Thymus (tissue), 14 donors: ENCODE measurements at places on chromosomes 7 and 10. TPM values are rescaled to one million over a fixed set of nuclear protein-coding genes. Genes with fewer than 3 reads are reported as not detected.

The AIMP2 gene
- total RNA-seq: 40.6 TPM

The ZNF503 gene
- total RNA-seq: 0.38 TPM

The RPEL1 gene
- total RNA-seq: 0.05 TPM

The TMEM270 gene
- 0.09 TPM for total RNA-seq

The HUS1 gene
- 13.4 TPM for total RNA-seq

The LMOD2 gene
- 0.05 TPM for total RNA-seq

The NACAD gene
- 0.14 TPM for total RNA-seq

The PKD1L1 gene
- total RNA-seq: 0.19 TPM

The SLC13A4 gene
- 0.05 TPM for total RNA-seq

The NUDT13 gene
- 1.8 TPM for total RNA-seq

The ATXN7L1 gene
- total RNA-seq: 7.2 TPM

The ASB15 gene
- total RNA-seq: not detected

The FBXL13 gene
- 3.8 TPM for total RNA-seq

The COL17A1 gene
- 75.3 TPM for total RNA-seq

The PRLHR gene
- 0.05 TPM for total RNA-seq

The PRSS37 gene
- total RNA-seq: 0.47 TPM

The CALHM2 gene
- 3.6 TPM for total RNA-seq

The SLC13A1 gene
- under 0.01 TPM for total RNA-seq

The ZCCHC24 gene
- 1.2 TPM for total RNA-seq

The ACSL5 gene
- total RNA-seq: 13.0 TPM

The KIF5B gene
- total RNA-seq: 70.4 TPM

The NIPSNAP2 gene
- total RNA-seq: 38.4 TPM

The WIPF3 gene
- 0.14 TPM for total RNA-seq

The CACNB2 gene
- 0.85 TPM for total RNA-seq

The NCF1 gene
- total RNA-seq: 5.7 TPM

The SEMA3D gene
- 1.3 TPM for total RNA-seq

The OGDHL gene
- 0.61 TPM for total RNA-seq

The COBL gene
- total RNA-seq: 0.66 TPM

The CUEDC2 gene
- 40.5 TPM for total RNA-seq

The IGF2BP3 gene
- 16.5 TPM for total RNA-seq

The SUPV3L1 gene
- 26.0 TPM for total RNA-seq

The SSC4D gene
- 0.71 TPM for total RNA-seq

The MKX gene
- 0.05 TPM for total RNA-seq

The DENND2A gene
- total RNA-seq: 1.0 TPM

The EGR2 gene
- total RNA-seq: 6.6 TPM

The HGF gene
- total RNA-seq: 1.2 TPM

The ADCK2 gene
- 17.8 TPM for total RNA-seq

The ELMO1 gene
- total RNA-seq: 22.5 TPM

The TMEM176B gene
- total RNA-seq: 23.4 TPM

The GPR85 gene
- 0.71 TPM for total RNA-seq

The BEND7 gene
- total RNA-seq: 0.66 TPM

The GIMAP1 gene
- 9.8 TPM for total RNA-seq

The SPDYE2 gene
- total RNA-seq: 0.05 TPM

The TMEM236 gene
- 0.24 TPM for total RNA-seq

The TACR2 gene
- 0.05 TPM for total RNA-seq

The WDFY4 gene
- total RNA-seq: 25.1 TPM

The SOSTDC1 gene
- 2.0 TPM for total RNA-seq

The ELFN1 gene
- total RNA-seq: 2.6 TPM

The SCIN gene
- total RNA-seq: 0.33 TPM

The GRM8 gene
- total RNA-seq: 0.38 TPM
